Fibroblast of upper back skin (primary cell): ENCODE measurements at places on chromosomes 3 and 15.
A peak's percentile ranks its signal among the peaks of the same experiment; 100 is the strongest.

- peak; percentile 50 for DNase-seq
Measured at GRCh38 chr15:40982855-40983254, 29.6 kb downstream of the CHAC1 start.

- no peak for DNase-seq
Measured at GRCh38 chr3:121075191-121075590, 167.2 kb downstream of the STXBP5L start.

DNA sequence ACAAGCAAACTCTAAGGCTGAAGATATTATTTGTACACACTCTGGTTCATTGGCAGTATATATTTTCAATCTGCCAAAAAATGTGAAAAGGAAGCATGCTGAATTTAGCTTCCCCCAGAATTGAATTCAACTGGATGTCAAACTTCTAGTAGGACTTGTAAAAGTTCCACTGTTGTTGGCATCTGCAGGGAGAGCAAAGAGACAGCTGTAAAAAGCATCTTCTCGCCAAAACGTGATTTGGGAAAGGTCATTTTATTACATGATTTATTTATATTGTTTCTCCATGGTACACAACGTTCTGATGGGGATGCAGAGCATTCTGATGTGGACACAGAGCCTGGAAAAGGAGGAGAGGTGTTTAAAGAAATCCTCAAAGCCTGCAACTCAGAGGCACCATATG is 196.7 kb upstream of the ADAMTS9 start:
- no peak for DNase-seq

DNA sequence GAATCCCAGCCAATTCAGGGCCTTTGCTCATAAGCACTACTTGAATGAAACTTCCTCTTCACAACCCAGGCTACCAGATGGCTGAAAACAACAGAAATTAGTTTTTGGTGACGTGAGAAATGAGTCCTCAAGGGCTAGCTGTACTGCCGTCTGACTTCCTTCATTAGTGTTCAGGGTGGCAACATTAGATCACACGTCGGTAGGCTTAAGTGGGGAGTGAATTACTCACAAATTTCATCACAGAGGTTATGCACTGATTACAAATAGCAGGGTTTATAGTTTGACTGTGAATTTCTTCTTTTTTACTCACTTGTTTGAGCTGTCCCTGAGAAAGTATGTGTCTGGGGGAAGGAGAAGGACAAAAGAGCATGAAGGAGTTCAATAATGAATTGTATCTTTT is 397.2 kb downstream of the GAP43 start:
- peak; percentile 22 for DNase-seq

DNA sequence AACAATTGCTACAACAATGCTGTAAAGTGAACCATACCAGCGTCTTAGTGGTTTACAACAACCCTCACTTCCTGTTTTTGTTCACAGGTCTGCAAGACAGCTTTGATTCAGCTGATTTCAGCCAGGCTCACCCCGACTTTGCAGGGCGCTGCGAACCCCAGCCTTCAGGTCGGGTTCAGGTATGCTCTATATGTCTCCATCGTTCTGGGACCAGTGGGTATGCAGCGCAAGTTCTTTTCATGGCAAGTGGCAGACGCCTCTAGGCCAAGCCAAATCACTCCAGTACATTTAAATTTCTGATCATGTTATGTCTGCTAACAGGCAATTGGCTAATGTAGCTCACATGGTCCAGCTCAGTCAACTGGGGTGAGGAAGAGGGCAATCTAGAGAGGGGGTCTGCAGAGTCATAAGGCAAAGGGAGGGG is 52.4 kb upstream of the RGMA start:
- no peak for DNase-seq

DNA sequence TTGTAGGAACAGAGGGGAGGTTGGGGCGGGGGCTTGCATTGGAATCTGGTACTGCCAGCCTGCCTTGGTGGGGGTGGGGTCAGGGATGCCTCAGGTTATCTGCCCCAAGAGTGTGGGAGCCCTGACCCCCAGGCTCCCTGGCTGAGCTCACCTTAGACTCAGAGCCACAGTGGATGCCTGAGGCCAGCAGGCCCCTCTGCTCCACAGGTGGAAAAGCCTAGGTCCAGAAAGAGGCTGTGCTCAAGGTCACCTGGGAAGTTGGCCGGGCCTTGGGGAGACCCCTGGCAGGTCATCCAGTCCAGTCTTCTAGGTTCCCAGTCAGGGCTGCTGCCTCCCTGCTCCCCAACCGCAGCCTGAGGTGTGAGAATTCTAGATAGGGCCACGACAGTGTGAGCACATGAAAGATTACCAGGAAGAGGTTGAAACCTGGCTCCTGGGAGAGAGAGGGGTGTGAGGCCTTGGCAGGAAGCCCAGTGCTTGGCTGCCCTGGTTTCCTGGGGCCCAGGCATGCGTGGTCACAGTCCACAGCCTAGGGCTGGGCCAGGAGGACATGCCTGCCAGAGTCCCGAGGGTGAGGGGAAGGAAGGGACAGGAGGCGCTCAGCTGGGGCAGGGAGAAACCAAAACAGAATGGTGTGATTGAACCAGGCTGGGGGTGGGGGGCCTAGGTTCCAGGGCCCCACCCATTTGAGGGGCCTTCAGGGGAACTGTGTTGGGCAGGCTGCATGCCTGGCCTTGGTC is 4.9 kb downstream of the HDAC11 start:
- DNase-seq, result peak; percentile 51

DNA sequence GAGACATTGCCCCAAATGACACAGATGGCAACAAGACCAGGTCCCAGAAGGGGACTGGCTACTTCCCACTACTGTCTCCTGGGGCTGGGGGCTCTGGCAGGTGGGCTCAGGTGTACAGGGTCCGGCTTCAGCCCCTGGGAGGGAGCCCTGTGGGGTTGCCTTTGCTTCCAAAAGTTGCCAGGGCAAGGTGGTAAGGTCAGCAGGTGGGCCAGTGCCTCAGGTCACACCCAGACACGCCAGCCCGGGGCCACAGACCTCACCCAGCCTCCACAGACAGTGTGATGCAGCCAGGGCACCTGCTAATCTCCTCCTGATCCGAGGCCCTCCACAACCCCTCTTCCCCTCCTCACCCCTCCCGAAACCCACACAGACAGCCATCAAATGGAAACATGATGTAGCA is 7.5 kb downstream of the OXTR start:
- DNase-seq, result no peak

DNA sequence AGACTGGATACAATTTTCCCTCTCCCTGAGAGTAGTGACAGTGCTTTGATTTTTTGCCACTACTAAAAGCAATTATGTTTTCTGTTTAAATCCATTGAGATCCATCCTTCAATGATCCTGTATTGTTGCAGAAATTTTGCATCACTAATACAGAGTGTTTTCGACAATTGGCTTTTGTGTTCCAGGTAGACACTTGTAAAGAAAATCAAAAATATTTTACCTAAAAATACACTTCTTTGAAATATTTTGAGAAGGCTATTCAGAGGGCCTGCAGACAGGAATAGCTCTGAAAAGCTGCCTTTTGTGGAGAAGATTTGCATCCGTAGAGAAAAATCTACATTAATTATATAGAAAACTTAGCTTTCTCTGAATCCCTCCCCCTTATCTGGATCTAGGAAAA is 66.8 kb upstream of the STRIT1 start:
- DNase-seq, result no peak

GRCh38 chr15:48537271-48538113 is 108.0 kb downstream of the FBN1 start:
- peak; percentile 49 for DNase-seq

GRCh38 chr15:31379577-31379976 is 52.9 kb downstream of the KLF13 start:
- DNase-seq, result no peak

DNA sequence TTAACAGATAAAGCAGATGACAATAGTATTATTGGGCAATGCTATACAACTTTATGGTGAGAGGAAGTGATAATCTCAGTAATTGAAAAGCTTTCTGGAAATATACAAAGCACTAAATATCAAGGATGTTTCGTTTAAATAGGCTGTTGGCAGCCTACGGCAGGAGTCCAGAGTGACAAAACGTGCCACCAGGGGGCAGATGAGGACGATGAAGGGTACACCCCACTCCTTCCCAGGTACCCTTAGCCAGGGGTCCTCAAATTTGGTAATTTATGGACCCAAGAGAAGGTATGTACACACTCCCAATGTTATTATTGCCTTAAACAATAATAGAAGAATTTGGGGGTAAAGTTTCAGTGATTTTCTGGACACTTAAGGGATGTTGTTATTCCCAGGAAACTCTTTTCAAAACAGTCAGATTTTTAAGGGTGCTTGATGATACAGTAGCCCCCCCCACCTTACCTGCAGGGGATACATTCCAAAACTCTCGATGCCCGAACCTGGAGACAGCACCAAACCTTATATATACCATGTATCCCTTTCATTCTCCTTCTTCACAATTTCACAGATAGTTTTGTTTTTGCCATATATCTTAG is 1.4 kb upstream of the MAGEL2 start:
- peak; percentile 9 for DNase-seq
